ENCODE measurements at places on chromosomes 6 and 20.

- DNase-seq, result no peak
Measured at GRCh38 chr6:70149209-70149788, 153.6 kb downstream of the COL9A1 start.

DNA sequence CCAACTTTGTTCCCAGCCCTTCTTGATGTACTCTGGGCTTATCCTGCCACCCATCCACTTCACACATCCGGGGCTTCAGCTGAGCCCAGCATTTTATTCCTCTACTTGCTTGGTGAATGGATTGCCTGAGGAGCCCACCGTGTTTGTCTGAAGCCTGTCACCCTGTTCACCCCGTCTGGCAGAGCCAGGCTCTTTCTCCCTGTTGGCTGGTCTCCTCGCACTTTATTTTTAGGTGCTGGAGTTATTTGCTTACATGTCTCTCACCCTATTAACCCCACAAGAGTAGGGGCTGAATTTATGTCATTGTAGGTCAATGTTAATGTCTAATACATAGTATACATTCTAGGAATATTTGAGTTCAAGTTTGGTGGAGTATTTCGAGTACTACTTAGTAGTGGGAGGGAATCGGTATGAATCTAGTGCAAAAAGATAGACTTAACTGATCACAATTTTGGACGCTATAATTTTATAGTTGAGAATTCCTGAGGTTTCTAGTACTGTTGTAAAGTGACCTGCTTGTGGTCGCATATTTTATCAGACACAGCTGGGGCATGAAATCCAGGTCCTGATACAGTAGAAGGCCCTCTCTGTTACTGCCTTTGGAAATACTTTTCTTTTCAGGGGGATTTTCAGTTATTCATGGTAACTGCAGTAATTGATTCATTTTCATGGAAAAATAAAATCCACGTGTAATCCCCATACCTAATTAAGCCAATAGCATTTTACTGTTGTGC, 10.8 kb downstream of the JARID2 start:
- DNase-seq, result no peak

DNA sequence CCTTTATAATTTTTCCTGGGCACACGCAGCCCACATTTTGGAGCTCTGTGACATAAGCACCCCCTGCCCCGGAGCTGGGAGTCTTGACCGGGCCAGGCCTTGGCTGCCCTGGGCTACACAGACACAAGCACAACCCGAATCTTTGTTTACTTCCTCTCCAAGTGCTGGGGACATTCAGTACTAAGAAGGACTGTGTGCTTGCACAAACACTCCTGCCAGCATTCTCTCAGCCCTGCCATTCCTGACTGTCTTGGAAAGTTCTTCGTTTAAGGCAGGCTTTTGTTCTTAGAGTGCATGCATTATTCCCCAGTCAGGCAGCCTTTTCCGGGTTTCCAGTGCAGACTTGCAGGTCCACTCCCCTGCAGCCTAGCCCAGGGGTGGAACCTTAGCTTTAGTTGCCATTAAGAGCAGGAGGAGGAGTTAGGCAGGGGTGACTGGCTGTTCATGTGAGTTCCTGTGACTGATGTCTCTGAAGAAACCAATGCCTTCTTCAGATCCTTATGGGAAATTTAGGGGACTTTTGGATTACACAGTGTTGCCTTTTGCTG, 28.6 kb downstream of the FOXO3 start:
- DNase-seq, result no peak

GRCh38 chr6:12898603-12899002, 182.0 kb downstream of the PHACTR1 start:
- no peak for DNase-seq

GRCh38 chr6:151196555-151196954, 43.2 kb upstream of the AKAP12 start:
- no peak for DNase-seq

GRCh38 chr6:82144007-82144851, 103.3 kb downstream of the IBTK start:
- DNase-seq, result no peak

GRCh38 chr20:47136782-47137181, 219.7 kb downstream of the ZMYND8 start:
- no peak for DNase-seq

- DNase-seq, result no peak
Measured at GRCh38 chr6:81763968-81764367, 11.5 kb upstream of the TENT5A start.

- no peak for DNase-seq
Measured at GRCh38 chr20:5215672-5216304, 89.0 kb downstream of the CDS2 start.

DNA sequence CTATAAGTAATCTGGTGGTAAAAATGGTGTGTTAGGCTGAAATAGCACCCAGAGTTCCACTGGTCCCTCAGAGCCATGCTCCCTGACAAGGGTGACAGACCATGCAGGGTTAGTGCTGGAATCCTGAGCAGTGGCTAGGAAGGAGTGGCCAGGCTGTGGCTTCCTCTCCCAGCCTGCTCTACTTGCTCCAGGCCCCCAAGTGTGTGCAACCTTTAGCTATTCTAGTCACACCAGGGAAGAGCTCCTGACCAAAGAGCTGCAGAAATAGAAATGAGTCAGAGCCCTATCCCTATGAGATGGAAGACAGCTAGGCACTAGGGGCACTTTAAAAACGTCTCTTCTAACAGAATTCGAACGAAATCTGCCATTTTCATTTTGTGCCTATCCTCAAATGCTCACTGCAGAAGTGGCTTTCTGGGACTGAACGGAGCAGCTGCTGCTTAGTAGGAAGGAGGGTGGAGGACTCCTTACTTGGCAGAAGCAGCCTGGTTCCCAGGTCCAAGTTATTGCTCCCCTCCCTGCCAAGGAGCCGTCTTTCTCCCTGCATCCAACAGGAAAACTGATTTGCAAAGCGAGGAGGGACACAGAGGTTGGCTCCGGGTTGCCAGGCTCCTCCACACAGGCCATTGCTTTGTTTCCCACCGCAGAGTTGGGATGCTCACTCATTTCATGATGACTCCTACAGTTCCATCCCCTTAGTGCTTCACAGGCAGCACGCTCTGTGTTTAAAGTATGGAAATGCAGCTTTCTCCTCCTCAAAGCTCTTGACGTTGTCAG, 754.5 kb downstream of the C6orf118 start:
- DNase-seq, result no peak

GRCh38 chr6:135037541-135037940, 17.1 kb downstream of the HBS1L start:
- no peak for DNase-seq

DNA sequence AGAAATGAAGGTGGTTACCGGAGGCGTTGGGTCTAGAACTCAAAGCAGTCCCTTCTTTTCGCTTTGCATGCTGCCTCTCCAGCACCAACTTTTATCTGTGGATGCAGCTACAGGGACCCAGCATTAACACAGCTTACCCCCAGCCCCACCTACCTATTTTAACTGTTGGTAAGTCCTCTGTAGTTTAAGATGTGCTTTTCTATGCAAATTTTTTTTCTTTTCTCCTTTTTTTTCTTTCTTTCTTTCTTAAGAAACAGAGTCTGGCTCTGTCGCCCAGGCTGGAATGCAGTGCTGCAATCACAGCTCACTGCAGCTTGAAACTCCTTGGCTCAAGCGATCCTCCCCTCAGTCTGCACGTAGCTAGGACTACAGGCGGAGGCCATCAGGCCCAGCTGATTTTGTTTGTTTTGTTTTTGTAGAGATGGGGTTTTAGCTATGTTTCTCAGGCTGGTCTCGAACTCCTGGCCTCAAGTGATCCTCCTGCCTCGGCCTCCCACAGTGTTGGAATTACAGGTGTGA, 6.5 kb upstream of the USP45 start:
- DNase-seq, result no peak

- DNase-seq, result peak; percentile 10
Measured at GRCh38 chr6:27078734-27079357, 168.7 kb upstream of the PRSS16 start.

DNA sequence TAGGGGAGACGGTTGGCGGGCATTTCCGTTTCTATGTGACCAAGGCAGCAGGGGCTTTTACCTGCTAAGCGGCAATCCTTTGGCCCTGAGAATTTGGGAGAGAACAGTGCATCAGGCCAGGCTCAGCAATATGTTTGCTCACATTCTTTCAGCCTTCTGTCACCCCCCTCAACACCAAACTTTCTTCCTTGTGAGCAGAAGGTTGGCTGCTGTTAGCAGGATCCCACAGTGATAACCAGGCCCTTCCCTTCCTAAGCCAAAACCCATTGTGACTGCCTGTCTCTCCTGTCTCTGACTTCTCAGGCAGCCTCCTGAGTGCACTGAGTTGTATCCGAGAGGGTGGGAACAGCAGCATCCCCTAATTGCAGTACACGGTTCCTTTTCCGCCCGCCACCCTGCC, 43.7 kb downstream of the STK35 start:
- DNase-seq, result no peak

DNA sequence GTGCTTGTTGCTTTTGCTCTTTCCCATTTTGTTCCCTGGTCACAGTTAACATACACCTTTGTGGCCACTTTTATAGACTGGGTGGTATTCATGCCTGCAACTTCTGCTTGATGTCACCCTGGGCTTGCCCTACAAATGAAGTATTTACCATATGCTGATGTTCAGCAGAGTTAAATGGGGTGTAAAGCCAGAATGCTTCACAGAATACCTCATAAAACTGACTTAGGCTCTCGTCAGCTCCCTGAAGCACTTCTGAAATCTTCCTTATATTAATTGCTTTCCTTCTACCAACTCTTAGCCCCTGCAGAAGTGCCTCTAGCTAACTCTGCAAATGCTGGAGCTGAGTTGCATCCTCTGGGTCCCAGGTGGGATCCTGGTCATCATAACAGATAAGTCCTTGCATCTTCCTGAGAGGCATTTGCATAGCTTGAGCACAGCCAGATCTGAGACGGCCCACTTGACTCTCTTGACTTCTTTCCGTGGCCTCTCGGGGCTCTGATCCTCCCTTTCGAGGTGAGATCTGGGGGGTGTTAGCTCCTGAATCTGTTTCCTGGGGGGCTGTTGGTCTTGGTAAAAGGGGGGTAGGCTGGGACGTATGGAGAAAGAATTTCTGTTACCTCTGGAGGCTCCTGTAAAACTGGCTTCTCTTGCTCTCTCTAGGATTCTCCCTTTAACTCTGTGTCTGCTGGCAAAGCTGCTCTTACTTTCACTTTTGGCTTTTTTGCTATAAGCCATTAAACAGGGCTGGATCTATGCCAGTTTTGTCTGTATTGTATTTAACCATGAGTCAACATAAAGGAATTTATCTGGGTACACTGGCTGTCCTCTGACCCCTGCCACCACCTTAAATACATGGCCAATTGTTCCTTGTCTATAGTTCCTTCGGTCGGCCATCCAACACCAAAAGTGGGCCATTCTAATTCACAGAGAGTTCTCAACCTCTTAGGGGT, 223.0 kb upstream of the SYNCRIP start:
- DNase-seq, result no peak

GRCh38 chr6:148727104-148727503, 19.7 kb upstream of the UST start:
- DNase-seq, result no peak

Measured in GM19239 (cell line).